Lung microvascular endothelial cell (primary cell): ENCODE measurements at places on chromosomes 4 and X.

DNA sequence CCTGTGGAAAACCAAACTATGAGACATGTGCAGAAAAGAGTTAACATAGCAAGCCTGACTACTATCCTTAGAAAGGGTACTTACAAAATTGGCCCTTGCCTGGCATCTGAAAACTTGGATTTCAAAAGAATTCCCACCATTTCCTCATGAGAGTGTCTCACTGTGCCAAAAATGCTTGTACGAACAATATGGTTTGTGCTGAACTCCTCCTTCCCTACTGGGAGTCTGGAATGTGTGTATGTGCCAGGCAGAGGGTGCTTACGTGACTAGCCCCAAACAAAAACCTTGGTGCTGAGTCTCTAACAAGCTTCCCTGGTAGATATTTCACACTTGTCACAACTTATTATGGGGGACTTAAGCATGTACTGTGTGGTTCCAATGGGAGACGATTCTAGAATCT is 81.7 kb upstream of the GIMD1 start:
- no peak for DNase-seq

DNA sequence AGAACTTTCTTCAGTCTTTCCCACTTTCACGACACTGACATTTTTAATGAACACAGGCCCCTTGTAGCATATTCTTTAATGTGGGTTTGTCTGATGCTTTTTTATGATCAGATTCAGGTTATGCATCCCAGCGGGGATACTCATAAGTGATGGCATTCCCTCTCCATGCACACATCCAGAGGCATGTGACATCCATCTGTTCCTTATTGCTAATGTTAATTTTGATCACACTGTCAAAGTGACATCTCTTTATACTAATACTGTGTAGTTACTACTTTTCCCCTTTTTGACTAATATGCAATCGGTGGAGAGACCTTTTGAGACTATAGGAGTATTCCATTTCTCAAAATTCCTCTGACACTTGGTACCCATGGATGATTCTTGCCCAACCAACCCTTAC is 43.8 kb upstream of the HS3ST1 start:
- no peak for DNase-seq

DNA sequence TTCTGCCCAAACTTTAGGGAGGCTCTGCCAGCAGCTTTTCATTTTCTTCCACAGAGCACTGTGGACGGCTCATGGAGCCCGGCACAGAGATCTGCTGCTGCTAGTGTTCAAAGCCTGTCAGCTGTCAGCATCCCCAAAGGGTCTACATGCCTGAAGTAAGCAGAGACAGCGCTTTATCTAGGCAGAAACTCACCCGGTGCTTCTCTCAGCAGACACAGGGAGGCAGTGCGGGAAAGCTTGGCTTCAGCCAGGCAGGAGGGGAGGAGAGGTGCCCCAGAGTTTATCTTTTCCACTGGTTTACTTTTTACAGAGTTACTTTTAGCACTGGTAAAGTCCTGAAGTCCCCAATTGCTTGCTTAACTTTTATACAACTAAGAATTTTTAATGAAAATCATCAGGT is 339.3 kb downstream of the NKX6-1 start:
- DNase-seq = no peak

DNA sequence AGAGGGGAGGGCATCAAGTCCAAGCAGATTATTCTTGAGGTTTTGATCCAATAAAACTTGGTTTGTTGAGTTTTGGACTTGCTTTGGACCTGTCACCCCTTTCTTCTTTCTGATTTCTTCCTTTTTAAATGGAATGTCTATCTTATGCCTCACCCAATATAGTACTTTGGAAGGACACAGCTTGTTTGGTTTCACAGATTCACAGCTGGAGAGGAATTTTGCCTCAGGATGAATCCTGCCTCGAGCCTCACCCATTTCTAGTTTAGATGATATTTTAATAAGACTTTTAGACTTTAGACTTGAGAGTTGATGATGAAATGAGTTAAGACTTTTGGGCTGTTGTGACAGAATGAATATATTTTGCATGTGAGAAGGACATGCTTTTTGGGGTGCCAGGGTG is 136.9 kb upstream of the PDE5A start:
- no peak for DNase-seq

GRCh38 chr4:107432451-107432850 is 287.6 kb downstream of the PAPSS1 start:
- DNase-seq = no peak

DNA sequence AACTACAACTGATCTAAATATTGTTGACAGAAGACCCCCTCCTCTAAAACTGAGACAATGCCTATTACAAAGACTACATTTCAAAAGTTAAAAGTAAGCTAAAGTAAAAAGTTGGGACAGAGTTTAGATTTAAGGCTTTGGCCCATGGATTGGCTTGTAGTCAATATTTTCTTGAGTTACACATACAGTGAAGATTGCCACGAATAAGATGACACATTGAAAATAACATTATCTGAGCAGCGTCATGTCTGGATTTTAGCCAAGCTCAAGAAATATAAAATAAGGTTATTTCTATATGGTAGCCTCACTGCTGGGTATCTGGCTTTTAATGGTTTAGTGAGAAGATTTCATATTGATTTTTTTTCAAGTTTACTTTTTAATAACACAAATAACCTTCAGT is 266.2 kb upstream of the LDB2 start:
- DNase-seq = no peak

DNA sequence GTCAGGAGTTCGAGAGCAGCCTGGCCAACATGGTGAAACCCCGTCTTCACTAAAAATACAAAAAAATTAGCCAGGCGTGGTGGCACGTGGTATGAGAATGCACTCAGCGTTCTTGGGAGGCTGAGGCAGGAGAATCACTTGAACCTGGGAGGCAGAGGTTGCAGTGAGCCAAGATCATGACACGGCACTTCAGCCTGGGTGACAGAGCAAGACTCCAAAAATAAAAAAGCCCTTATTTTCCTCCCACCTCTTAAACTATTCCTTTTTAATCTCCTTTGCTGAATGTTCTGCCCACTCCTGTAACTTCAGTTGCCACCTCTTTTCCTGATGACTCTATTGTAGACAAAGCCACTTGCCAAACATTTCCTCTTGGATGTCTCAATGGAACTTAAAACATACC is 72.6 kb downstream of the TAF1 start:
- no peak for DNase-seq

DNA sequence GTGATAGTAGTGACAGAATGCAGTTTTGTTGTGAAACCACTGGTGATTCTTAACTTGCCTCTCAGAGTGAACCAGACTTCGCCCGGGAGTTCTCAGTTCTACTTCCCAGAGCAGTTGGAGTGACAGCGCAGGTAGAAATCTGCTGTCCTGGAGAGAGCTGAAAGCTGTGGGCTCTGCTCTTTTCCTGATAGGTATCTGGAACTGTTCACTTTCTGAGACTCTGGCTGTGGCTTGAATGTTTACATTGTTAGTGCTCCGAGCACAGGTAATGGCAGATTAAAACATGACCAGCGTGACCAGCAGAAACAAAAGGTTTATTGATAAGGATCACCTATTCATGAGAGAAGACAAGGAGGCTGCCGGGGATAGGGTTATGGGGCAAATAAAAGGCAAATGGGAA is 360.7 kb downstream of the BMPR1B start:
- no peak for DNase-seq

- no peak for DNase-seq
Observed at GRCh38 chrX:3428792-3429191, 82.3 kb upstream of the MXRA5 start.

DNA sequence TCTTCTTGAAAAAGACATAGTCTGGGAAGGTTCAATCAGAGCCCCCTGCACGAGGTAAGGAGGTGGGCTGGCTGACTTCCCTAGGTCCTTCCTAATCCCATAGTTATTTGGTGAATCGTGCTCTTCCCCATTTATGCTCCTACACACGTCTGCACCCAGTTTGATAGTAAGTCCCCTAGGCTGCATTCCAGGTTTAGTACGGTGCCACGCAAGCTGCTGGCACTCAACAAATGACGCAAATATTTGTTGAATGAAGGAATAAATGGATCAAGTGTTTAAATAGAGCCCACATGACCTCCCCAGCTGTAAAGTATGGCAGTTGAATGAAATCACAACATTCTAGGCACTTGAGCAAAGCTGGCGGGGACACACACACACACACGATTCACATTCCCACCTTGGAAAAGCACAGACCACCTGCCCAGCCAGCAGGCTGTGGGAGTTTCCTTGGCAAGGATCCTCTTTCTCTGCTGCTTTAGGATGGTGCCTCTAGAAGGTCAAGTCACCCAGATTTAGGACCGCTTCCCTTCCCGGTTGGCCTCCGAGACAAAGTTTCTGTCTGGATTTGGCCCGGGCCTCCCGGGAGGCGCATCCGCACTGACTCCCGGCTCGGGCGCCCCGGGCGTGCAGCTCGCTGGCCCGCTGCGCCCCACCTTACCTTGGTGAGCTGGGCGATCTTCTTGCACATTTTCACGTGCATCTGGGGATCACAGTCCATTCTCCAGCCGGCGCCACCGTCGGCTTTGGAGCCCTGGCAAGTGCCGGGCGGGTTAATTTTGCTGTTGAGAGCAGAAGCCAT is 721 bp downstream of the FAM184B start:
- no peak for DNase-seq

DNA sequence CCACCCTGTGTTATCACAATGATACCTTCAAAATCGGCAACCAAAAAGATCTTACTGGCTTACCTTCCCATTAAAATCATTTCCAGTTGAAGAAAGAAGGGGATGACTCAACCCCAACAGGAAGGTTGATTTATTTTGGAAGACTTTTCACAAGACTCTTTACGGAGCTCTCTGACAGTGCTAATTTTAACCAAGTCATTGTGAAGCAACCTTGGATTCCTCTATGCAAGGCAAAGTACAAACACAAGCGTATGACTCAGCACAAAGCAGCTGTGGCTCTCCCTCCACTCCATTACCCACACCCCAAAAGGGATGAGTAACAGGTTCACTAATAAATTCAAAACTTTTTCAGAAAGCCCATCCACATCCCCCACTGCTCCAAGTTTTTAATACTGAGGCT is 213.8 kb upstream of the FGF13 start:
- DNase-seq = no peak

- DNase-seq = no peak
Observed at GRCh38 chrX:101749436-101749835, 89.8 kb upstream of the ARMCX2 start.

GRCh38 chr4:88204882-88205281 is 46.4 kb upstream of the ABCG2 start:
- no peak for DNase-seq

DNA sequence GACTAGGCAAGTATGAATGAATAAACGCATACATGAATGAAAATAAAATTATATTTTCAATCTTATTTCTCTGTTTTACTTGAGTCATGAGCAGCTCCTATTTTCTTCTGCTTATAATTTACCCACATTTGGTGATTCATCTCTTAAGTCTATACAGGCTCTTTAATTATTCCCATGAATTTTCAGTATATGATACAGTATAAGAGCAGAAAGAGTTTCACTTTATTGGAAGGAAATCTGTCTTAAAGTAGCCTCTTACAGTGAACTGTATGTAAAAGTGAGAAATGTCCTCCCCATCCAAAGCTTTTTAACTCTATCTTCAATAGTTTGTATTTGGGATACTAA is 50.8 kb downstream of the TMEM165 start:
- no peak for DNase-seq

- peak; percentile 60 for DNase-seq
Observed at GRCh38 chr4:152850377-152850776, 70.6 kb downstream of the ARFIP1 start.
